ENCODE measurements at places on chromosomes 3 and 15.

- DNase-seq = no peak
These were observed 60.8 kb downstream of the RAB11A start for GRCh38 chr15:65930134-65930533.

- peak; percentile 31 for DNase-seq
These were observed 79.3 kb downstream of the ATP10A start for GRCh38 chr15:25783607-25784540.

DNA sequence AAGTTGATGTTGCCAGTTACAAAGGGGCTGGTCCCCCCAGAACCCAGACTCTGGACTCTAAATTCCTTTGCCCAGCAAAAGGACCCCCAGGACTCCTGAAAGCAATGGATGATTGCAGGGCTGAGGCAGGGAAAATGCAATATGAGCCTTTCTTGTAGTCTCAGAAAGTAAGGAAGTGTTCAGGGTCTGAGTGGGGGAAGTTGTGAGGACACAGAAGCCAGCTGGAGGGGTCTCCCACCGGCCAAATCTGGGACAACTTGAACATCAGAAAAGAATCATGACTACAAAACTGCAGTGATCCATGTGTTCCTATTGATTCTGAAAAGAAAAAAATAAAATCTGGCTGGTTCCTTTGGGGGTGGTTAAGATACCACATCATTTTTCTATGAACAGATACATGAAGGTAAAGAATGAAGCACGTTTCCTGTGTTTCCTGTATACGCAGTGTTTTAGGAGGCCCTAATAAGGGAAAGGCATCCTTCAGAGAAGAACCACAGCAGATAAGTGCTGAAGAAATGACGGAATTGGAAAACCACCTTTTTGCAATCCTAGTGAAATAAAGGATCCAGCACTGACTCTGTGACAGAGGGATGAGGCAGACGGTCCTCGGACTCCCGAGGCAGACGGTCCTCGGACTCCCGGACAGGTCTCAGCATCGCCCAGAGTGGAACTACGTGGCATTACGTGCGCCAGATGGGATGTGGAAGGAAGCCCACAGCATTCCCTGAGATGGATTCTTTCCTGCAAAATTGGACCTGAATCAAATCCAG is 22.2 kb upstream of the GRIP2 start:
- no peak for DNase-seq

DNA sequence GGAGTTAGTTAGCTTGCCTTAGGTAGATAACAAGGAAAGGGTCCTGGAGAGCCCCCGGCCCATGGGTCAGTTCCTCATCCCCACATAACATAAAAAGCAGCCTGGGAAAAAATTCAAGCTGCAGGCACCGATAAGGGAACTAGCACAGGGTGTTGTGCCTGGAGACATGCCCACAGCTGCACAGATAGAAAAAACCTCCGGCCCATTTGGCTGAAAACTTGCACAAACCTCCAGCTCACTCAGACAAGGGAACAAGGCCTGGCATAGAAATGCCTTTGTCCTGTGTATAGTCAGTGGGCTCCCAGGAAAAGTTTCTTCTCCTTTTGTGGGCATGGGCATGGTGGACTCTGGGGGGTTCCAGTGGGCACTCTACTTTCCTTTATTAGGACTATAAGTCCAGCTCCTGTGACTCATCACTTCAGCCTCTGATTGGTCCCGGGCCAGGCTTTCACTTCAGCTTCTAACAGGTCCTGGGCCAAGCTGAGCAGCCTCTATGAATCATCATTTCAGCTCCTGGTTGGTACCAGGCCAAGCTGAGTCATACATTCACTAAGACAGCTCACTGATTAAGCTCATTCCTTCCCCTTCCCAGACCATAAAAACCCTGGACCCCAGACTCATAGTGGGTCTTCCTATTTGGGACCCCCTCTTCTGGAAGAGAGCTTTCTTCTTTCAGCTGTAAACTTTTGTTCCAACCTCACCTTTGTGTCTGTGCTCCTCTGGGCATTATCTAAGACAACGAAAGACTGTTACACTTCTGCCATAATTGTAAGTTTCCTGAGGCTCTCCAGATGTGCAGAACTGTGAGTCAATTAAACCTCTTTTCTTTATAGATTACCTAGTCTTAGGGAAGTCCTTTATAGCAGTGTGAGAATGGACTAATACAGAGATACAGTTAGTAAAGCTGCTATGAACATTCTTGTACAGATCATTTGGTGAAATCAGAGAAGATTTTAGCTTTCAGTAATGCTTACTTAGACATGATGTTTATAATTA is 348.0 kb upstream of the DPPA4 start:
- DNase-seq = no peak

DNA sequence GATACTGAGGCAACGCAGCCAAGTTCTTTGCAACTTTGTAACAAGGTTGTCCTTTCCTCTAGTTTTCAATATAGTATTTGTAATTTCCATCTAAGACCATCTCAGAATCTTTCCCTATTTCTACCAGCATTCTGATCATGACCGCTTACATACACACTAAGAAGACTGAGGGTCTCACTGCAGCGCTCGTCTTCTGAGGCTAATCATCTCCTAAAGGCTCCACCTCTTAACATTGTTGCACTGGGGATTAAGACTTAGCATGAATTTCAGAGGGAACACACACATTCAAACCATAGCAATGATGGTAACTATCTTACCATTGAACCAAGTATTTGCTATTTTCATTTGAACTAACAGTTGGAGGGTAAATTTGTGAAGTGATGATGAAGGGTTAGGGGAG is 463.3 kb upstream of the CCDC54 start:
- no peak for DNase-seq

DNA sequence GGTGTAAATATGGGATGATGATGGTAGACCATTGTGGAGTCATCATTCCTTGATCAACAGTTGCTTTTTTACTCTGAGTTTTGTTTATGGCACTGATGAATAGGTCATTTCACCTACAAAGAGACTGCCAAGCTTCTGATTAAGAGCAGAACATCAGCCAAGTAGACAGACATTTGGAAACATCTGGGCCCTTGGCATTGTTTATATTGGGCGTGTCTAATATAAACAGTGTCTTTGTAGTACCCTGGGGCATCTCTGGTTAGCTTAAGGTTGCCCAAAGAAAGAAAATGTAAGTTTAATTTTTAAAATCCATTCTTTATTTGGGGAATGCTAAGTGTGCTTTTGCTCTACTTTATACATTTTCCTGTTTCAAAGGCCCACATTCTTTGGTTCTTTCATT is 377.0 kb downstream of the FEZF2 start:
- DNase-seq = no peak

DNA sequence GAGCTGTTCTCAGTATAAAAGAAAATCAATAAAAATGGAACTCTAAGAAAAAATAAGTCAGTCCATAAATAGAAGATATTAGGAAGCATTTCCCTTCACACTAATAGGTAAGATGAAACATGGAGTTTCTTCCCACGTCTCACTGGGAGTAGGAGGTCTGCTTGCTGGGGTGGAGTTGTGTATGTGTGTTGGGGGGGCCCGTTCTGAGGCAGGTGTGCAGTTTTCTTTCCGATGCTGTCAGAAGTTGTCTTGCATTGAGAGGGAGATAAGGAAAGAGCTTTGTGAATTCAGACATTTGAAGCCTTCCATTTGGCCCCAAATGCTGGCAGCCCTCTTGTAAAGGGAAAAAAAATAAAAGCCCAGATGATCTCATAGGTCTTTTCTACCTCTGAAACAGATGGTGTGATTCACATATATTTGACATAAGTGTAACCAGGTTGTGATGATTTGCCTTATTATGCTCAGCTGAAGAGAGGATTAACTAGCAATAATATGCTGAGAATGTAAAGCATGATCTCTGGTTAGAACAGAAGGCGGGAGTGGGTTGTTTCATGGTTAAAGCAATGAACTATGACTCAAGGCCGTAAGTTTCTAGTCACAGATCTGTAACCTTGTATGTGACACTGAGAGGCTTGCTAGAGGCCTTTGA is 8.8 kb downstream of the RASGRP1 start:
- DNase-seq = no peak

- no peak for DNase-seq
These were observed 69.1 kb upstream of the LMOD3 start for GRCh38 chr3:69191516-69191915.

- DNase-seq = no peak
These were observed 93.3 kb upstream of the IMPG2 start for GRCh38 chr3:101413656-101414055.

GRCh38 chr15:68599560-68600071 is 20.8 kb downstream of the CORO2B start:
- peak; percentile 73 for DNase-seq

Data from neural crest cell (in vitro differentiated cells).